A673 (cell line): ENCODE measurements at places on chromosomes 2 and 18. TPM values are rescaled to one million over a fixed set of nuclear protein-coding genes. Genes with fewer than 3 reads are reported as not detected.

GRCh38 chr2:81171447-81171846 is 866.9 kb upstream of the LRRTM1 start:
- no peak for DNase-seq

- DNase-seq, result no peak
Observed at GRCh38 chr18:61887838-61888237, 5.0 kb downstream of the RNF152 start.

EFEMP1 gene
- 0.15 TPM in 1 of 2 replicates, not detected in the other for total RNA-seq

DNA sequence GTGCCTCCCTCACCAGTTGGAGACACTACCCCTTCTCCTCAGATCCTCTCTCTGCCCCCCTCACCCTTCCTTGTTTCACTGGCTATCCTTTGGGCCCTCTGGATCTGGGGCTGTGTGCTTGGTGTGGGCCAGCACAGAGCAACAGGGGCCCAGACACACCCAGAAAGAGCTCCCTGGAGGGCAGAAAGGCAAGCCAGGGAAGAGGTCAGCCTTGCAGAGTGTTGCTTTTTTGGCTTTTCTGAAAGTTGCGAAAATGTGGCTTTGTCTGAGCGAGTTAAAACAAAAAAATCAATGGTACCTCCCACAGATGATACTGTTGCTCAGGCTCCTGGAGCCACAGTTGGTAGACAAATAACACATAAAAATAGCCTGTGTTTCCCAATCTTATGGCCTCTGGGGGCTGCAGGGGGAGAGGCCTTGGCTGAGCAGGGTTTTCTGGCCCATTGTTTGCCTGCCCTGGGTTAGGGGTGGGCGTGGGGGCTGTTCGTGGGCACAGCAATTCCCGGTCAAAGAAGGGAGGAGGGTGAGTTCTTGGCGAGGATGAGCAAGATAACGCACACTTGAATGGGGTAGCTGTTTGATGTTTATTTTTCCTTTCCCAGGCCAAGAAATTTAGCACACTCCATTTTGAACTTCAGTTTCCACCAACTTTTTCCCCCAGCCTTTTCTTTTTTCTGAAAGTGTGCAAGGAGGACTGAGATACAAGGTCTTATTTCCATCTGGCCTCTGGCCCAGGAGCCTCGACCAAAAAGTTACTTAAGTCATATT is 167.0 kb upstream of the HAAO start:
- no peak for DNase-seq

OTX1 gene
- total RNA-seq, result 1.1 and 2.1 TPM in 2 replicates

DNA sequence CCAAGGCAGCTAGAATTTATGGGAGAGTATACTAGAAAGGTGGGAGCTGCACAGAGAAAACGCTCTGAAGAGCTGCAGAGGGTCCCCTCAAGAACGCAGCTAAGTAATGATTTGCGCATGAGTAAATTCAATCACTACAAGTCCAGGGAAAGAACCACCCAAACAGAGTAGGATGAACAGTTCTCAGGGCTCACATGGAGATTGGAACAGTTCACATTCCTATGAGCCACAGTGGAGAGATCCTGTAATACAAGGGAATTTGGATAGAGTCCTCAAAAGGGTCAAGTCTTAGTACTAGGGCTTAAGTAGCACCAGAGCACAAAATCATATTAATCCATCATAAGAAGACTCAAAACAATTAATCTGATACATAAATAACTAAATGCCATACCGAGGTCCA is 12.7 kb downstream of the OLA1 start:
- DNase-seq, result no peak

- DNase-seq, result no peak
Observed at GRCh38 chr2:171431677-171432167, 2.1 kb downstream of the METTL8 start.

- DNase-seq, result no peak
Observed at GRCh38 chr2:190328573-190329147, 9.0 kb upstream of the HIBCH start.

CPLX4 gene
- total RNA-seq, result not detected in 2 replicates

DNA sequence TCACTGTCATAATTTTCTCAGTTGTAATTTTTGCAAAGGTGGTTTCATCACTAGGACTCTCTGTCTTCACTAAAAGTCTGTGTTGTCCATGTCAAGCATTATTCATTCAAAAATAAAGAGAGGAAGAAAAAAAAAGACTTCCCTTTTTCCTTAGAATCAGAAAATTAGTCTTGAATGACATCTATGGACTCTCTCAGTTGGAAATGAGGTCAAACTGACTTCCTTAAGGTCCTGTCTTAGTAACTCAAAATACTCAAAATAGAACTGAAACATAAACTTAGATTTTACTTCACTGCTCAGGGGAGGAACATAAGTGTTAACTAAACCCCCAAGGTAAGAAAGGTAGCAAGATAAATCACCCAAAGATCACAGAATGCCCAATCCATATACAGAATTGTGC is 2.2 kb upstream of the ZNF407 start:
- DNase-seq, result no peak

DNA sequence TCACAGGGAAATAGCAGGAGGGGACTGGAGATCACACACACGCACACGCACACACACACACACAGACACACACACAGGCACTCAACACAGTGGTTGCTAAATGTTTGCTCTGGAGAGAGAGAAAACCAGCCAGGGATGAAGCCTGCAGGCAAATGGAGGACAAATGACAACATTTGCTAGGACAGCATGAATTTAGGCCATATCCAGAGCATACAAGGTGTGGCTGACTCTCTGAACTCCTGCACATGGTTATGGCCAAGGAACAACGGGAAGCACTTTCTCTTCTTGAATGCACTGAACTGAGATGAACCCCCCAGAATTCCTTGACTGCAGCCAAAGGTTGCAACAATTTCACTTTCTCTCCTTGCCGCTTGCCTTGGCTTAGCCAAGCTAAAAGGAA is 230.0 kb upstream of the RASGRP3 start:
- DNase-seq, result no peak

- DNase-seq, result no peak
Observed at GRCh38 chr2:102410952-102411351, 12.0 kb upstream of the IL18RAP start.

DNA sequence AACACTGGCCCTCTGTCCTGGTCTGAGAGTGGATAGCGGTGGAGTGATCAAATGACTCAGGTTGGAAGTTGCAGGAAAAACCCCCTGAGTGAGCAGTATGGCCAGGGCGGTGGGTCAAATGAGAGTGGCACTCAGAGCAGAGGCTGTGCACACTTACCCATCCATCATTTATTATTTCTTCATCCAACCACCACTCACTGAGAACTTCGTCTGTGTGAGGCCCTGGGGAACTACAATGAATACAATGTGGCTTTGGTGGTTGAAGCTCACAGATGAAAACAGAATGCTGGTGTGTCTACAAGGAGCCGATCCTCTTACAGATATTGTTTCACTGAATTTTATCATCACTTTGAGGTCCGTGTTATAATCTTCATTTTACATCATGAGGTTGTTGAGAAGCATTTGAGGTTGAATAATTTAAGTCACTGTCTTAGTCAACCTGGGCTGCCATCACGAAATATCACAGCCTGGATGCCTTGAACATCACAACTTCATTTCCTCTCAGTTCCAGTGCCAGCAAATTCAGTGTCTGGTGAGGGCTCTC is 73.4 kb upstream of the ID2 start:
- DNase-seq, result no peak

DNA sequence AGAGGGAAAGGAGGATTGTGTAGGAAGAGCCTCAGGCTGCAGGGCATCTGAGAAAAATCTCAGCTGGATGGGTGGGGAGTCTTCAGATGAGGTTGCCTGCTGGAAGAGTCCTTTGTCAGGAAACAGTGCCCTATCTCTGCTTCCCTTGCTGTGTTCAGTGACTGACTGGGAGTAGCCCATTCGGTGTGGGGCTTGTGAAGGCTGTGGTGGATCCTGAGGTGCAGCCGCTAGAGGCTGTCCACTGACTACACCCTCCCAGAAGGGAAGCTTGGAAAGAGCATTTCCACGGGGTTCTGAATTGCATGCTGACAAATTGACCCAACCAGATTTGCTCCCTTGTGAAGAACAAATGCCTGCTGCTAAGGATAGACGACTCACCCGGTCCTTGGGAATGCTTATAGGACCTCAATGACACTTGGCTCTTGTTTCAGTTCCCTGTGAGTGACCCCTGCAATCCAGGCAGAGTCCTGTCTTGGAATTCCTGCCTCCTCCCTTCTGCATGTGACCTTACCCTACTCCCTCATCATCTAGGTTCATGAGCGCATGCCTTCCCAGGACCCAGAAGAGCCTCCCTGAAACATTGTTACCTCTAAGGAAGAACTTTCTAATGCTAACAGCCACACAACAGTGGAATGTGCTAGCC is 109.7 kb upstream of the FAM136A start:
- DNase-seq, result no peak

DNA sequence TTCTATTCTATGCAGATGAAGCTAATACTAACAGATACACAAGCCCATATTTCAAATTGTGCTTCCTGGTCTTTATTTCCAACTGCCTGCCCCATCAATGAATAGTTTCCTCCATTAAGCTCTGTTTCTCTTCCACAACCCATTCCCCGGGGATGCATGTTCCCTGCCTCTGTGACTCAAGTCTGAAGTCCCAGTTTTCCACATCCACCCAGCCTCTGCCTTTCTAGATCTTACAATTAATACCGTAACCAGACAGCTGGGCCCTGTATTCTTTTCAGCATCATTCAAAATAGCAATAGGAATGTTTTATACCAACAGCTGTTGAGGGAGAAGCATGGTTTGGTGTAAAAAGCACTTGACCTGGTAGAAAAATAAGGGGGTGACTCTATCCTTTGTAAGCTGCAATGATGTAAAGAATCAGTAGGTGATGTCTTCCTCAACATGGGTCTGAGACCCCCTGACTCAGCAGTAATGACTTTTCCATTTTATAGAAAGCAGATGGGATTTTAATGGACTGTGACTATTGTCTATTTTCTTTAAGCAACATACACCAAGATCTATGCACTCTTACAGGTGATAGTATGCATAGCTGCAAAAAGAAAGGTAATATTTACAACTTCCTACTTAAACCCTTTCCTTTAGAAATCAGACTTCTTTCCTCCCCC is 46.1 kb upstream of the DAPL1 start:
- DNase-seq, result no peak

ERBB4 gene
- total RNA-seq, result 37.5 and 40.6 TPM in 2 replicates

GRCh38 chr2:161131074-161131680 is 29.1 kb upstream of the TANK start:
- DNase-seq, result no peak

DNA sequence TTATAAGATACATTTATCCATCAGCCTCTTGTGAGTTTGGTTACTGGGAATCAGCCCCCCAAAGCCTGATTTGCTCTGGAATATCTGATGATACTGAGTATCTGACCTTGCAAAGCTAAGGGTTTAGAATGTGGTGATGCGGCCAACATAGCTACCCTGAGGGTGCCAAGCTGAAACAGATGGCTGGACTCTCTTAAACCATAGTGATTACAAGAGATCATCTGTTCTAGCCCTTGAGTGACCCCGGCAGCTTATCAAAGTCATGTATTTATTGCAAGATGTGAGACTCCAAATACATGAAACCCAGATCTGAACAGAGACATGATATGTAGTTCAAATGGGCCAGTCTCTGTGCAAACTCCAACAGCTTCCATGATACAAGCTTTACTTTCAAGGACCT is 78.2 kb upstream of the CABLES1 start:
- no peak for DNase-seq
